ENCODE measurements at places on chromosomes 7 and 10.

- no peaks in the 10 kb centered on the region for H3K4me1 ChIP-seq
- no peaks in the 10 kb centered on the region for H3K27me3 ChIP-seq
- no peak overlapping the region for H3K27ac ChIP-seq
- no peaks in the 10 kb centered on the region for H3K36me3 ChIP-seq
- no peak for DNase-seq
Observed at GRCh38 chr10:81093056-81093455, 555.4 kb downstream of the SH2D4B start.

GRCh38 chr7:44325811-44326241 lies 432 bp upstream of the CAMK2B start:
- H3K4me3 ChIP-seq: peak overlapping the region; percentile 84
- no peak for DNase-seq
- no peaks in the 10 kb centered on the region for H3K36me3 ChIP-seq
- peaks cover 72% of the 10 kb centered on the region for H3K27me3 ChIP-seq
- no peak overlapping the region for H3K27ac ChIP-seq

GRCh38 chr10:113091920-113092319 lies 141.9 kb downstream of the TCF7L2 start:
- H3K27ac ChIP-seq: no peak overlapping the region
- no peak overlapping the region for H3K4me3 ChIP-seq
- DNase-seq: no peak
- peaks cover 9% of the 10 kb centered on the region for H3K4me1 ChIP-seq

- H3K27me3 ChIP-seq: no peaks in the 10 kb centered on the region
- no peak overlapping the region for H3K4me3 ChIP-seq
- no peak for DNase-seq
- H3K27ac ChIP-seq: no peak overlapping the region
- no peaks in the 10 kb centered on the region for H3K4me1 ChIP-seq
Observed at GRCh38 chr7:129670656-129671055, 59.1 kb downstream of the NRF1 start.

- no peak for DNase-seq
- no peaks in the 10 kb centered on the region for H3K36me3 ChIP-seq
- no peak overlapping the region for H3K4me3 ChIP-seq
- no peaks in the 10 kb centered on the region for H3K4me1 ChIP-seq
Observed at GRCh38 chr10:128894641-128895040, 572.4 kb upstream of the MGMT start.

GRCh38 chr10:129440247-129440646 lies 26.8 kb upstream of the MGMT start:
- no peaks in the 10 kb centered on the region for H3K27me3 ChIP-seq
- no peaks in the 10 kb centered on the region for H3K4me1 ChIP-seq
- H3K4me3 ChIP-seq: no peak overlapping the region
- H3K36me3 ChIP-seq: no peaks in the 10 kb centered on the region
- no peak for DNase-seq

DNA sequence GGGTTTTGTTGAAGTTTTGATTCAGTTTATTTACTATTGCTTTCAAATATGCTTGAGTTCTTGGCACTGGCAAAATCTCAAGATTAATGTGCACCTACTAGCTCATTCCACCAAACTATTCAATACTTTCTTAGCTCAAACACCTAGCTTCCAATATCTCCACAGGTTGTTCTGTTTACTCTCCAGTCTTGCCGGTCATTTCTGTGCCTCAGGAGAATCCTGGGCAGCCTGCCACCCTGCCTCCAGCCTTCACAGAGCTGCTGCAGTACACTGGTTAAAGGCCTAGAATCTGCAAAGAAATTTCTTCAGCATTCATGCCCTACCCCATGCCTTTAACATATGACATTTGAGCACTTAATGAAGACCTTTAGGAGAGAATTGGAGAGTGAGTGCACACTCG lies 4.0 kb upstream of the TMEM106B start:
- no peak overlapping the region for H3K27ac ChIP-seq
- H3K36me3 ChIP-seq: no peaks in the 10 kb centered on the region
- no peaks in the 10 kb centered on the region for H3K4me1 ChIP-seq
- H3K4me3 ChIP-seq: no peak overlapping the region

GRCh38 chr7:69898189-69898588 lies 299.9 kb downstream of the AUTS2 start:
- DNase-seq: no peak
- H3K36me3 ChIP-seq: peaks cover 8% of the 10 kb centered on the region
- no peak overlapping the region for H3K27ac ChIP-seq

- DNase-seq: no peak
- no peak overlapping the region for H3K4me3 ChIP-seq
- no peak overlapping the region for H3K27ac ChIP-seq
- peaks cover 13% of the 10 kb centered on the region for H3K4me1 ChIP-seq
- H3K36me3 ChIP-seq: peaks cover 51% of the 10 kb centered on the region
Observed at GRCh38 chr7:966291-967069, 8.9 kb downstream of the COX19 start.

DNA sequence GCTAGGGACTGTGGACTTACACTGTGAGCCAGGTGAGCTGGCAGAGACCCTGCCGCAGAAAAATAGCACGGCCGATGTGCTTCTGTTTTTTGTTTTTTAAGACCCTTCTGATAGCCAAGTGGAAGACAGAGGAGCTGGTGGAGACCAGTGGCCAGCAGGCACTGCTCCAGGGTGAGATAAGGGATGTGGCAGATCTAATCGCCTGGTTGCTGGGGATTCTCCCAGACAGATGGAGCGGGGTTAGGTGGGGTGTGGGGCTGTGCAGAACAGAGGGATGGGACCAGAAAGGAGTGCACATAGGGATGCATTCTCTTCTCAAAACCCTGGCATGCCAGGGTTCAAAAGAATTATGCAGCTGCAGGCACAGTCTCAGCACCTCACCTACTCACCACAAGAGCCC lies 82.2 kb downstream of the VOPP1 start:
- no peak overlapping the region for H3K4me3 ChIP-seq
- no peaks in the 10 kb centered on the region for H3K27me3 ChIP-seq
- H3K4me1 ChIP-seq: peaks cover 7% of the 10 kb centered on the region
- peaks cover 80% of the 10 kb centered on the region for H3K36me3 ChIP-seq
- no peak for DNase-seq

GRCh38 chr10:13893926-13894325 lies 307.2 kb downstream of the PRPF18 start:
- H3K36me3 ChIP-seq: no peaks in the 10 kb centered on the region
- H3K4me1 ChIP-seq: peaks cover 18% of the 10 kb centered on the region
- H3K27ac ChIP-seq: no peak overlapping the region
- no peak overlapping the region for H3K4me3 ChIP-seq
- DNase-seq: no peak
- H3K27me3 ChIP-seq: no peaks in the 10 kb centered on the region

- DNase-seq: no peak
- H3K4me1 ChIP-seq: no peaks in the 10 kb centered on the region
- no peaks in the 10 kb centered on the region for H3K36me3 ChIP-seq
Observed at GRCh38 chr7:70177166-70177565, 578.9 kb downstream of the AUTS2 start.

GRCh38 chr10:111973306-111973705 lies 210.3 kb downstream of the GPAM start:
- DNase-seq: no peak
- no peak overlapping the region for H3K27ac ChIP-seq
- H3K27me3 ChIP-seq: no peaks in the 10 kb centered on the region
- H3K4me3 ChIP-seq: no peak overlapping the region
- H3K36me3 ChIP-seq: no peaks in the 10 kb centered on the region

DNA sequence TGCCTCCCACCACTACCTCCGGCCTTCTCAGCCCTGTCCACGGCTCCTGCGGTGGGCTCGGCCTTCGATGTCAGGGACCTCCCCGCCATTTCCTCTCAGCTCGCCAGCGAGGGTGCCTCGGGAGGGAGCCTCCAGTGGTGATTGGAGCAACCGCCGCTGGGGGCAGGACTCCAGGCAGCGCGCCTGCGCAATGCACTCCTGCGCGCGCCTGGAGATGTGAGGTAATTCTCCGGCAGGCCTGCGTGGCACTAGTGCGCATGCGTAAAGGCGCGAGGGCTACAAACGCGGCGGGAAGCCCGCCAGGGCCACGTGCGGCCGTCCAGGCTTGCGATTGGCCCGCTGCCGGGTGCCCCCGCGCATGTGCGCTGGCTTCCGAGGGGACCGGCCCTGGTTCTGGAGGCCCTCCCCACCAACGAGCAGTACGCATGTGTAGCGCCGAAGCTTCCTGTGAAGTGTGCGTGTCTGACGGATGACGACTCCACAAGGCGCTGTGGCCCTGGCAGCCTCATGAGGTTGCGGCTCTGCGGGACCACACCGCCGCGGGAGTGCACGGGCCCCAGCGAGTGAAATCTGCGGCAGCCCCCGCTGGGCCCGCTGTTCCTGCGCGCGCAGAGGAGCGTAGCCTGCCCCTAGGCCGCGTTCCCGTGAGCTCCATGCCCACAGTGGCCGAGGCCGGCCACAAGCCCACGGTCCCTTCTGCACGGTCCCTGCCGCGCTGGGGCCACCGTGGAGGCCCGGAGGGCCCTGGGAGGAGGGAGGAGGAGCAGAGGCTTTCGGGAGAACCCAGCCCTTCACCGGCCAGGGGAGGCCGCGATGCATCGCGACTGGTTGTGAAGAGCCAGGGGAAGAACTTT lies at the start of gene SYCE1:
TSS of gene SYCE1 (minus strand) at position 143 of the 854 bp plus-strand sequence. CDS start at position 89, 54 bp downstream.
- no peaks in the 10 kb centered on the region for H3K4me1 ChIP-seq
- peaks cover 10% of the 10 kb centered on the region for H3K27me3 ChIP-seq
- H3K4me3 ChIP-seq: no peak within 1 kb of the TSS
- no peak for DNase-seq
- H3K36me3 ChIP-seq: no peaks in the 10 kb centered on the region
- no peak within 1 kb of the TSS for H3K27ac ChIP-seq

- DNase-seq: no peak
- no peaks in the 10 kb centered on the region for H3K36me3 ChIP-seq
- H3K4me3 ChIP-seq: no peak overlapping the region
- H3K27ac ChIP-seq: no peak overlapping the region
- H3K4me1 ChIP-seq: no peaks in the 10 kb centered on the region
- no peaks in the 10 kb centered on the region for H3K27me3 ChIP-seq
Observed at GRCh38 chr7:21103426-21104123, 316.9 kb upstream of the SP8 start.

GRCh38 chr7:97014145-97014750 lies 8.9 kb downstream of the DLX6 start:
- H3K27me3 ChIP-seq: peaks cover 38% of the 10 kb centered on the region
- peak; percentile 9 for DNase-seq
- no peak overlapping the region for H3K4me3 ChIP-seq
- H3K4me1 ChIP-seq: peaks cover 10% of the 10 kb centered on the region
- no peak overlapping the region for H3K27ac ChIP-seq

GRCh38 chr7:158710651-158711102 lies 6.1 kb upstream of the NCAPG2 start:
- no peak for DNase-seq
- H3K27ac ChIP-seq: no peak overlapping the region
- no peaks in the 10 kb centered on the region for H3K27me3 ChIP-seq
- H3K4me1 ChIP-seq: no peaks in the 10 kb centered on the region
- no peaks in the 10 kb centered on the region for H3K36me3 ChIP-seq
- no peak overlapping the region for H3K4me3 ChIP-seq

- H3K4me1 ChIP-seq: no peaks in the 10 kb centered on the region
- no peak overlapping the region for H3K27ac ChIP-seq
Observed at GRCh38 chr7:131897790-131898165, 341.4 kb upstream of the PODXL start.

- H3K4me1 ChIP-seq: no peaks in the 10 kb centered on the region
- no peak overlapping the region for H3K4me3 ChIP-seq
- no peak for DNase-seq
- H3K27ac ChIP-seq: no peak overlapping the region
- H3K27me3 ChIP-seq: no peaks in the 10 kb centered on the region
Observed at GRCh38 chr10:51666456-51666855, 32.9 kb downstream of the CSTF2T start.

GRCh38 chr10:95761939-95762492 lies 6.1 kb downstream of the ENTPD1 start:
- H3K4me1 ChIP-seq: no peaks in the 10 kb centered on the region
- no peak overlapping the region for H3K4me3 ChIP-seq
- DNase-seq: no peak

- no peak overlapping the region for H3K4me3 ChIP-seq
- no peaks in the 10 kb centered on the region for H3K4me1 ChIP-seq
- H3K27me3 ChIP-seq: no peaks in the 10 kb centered on the region
- H3K36me3 ChIP-seq: peaks cover 4% of the 10 kb centered on the region
- no peak overlapping the region for H3K27ac ChIP-seq
- DNase-seq: no peak
Observed at GRCh38 chr7:99380032-99380822, 5.7 kb downstream of the ARPC1B start.

- no peaks in the 10 kb centered on the region for H3K27me3 ChIP-seq
- H3K4me3 ChIP-seq: no peak overlapping the region
- H3K27ac ChIP-seq: no peak overlapping the region
- no peaks in the 10 kb centered on the region for H3K36me3 ChIP-seq
- H3K4me1 ChIP-seq: no peaks in the 10 kb centered on the region
- no peak for DNase-seq
Observed at GRCh38 chr7:26005683-26006410, 146.2 kb upstream of the NFE2L3 start.

- no peaks in the 10 kb centered on the region for H3K4me1 ChIP-seq
- H3K27me3 ChIP-seq: no peaks in the 10 kb centered on the region
- H3K27ac ChIP-seq: no peak overlapping the region
- H3K36me3 ChIP-seq: no peaks in the 10 kb centered on the region
- no peak for DNase-seq
Observed at GRCh38 chr10:94424714-94425337, 22.5 kb downstream of the TBC1D12 start.

DNA sequence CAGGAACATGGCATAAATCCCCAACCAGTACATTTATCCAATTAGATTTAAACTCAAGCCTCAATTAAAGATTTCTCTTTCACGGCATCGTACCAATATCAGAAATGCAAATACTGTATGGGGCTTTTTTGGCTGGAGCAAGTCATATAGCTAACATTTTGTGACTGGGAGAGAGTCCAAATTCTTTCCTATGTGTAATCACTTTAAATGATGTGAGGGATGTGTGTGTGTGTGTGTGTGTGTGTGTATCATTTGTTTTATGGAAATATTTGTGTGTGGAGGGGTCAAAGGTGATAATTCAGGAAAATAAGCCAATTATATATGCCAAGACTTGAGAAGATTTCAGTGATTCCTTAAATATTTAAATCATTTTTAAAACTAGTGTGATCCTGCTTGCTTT lies 196.6 kb downstream of the TRIL start:
- H3K4me1 ChIP-seq: peaks cover 8% of the 10 kb centered on the region
- no peak overlapping the region for H3K27ac ChIP-seq
- no peak for DNase-seq
- H3K36me3 ChIP-seq: no peaks in the 10 kb centered on the region

DNA sequence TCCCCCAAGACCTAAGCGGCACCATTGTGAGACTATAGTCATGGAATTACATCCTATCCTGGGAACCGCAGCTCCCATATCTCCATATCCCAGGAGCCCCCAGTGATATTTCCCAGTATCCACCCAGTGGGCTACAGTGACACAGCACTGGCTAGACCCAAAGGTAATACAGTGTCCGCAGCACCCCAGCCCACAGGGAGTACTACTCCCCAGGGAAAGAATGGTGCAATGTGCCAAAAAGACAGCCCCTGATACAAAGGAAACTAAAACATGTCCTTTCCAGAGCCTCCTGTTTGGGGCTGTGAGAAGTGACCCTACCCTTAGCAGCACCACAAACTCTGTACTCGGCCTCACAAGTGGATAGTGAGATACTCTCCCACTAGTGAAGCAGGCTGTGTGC lies 4.5 kb upstream of the IFIT2 start:
- no peak overlapping the region for H3K27ac ChIP-seq
- H3K27me3 ChIP-seq: no peaks in the 10 kb centered on the region
- H3K4me1 ChIP-seq: no peaks in the 10 kb centered on the region
- no peaks in the 10 kb centered on the region for H3K36me3 ChIP-seq
- no peak overlapping the region for H3K4me3 ChIP-seq

GRCh38 chr7:139708541-139708940 lies 69.3 kb downstream of the HIPK2 start:
- H3K27me3 ChIP-seq: no peaks in the 10 kb centered on the region
- H3K4me3 ChIP-seq: no peak overlapping the region
- DNase-seq: no peak
- H3K4me1 ChIP-seq: no peaks in the 10 kb centered on the region
- peaks cover 6% of the 10 kb centered on the region for H3K36me3 ChIP-seq
- no peak overlapping the region for H3K27ac ChIP-seq
